ENCODE measurements at places on chromosomes 12 and 14. TPM values are rescaled to one million over a fixed set of nuclear protein-coding genes. Genes with fewer than 3 reads are reported as not detected.

Gene AMN
- total RNA-seq = 0.21 TPM

Gene IQSEC3
- total RNA-seq = 2.7 TPM

Gene RAB2B
- 28.5 TPM for total RNA-seq

Gene FOXA1
- total RNA-seq = not detected

Gene A2M
- 63.5 TPM for total RNA-seq

Gene FOXM1
- total RNA-seq = 9.9 TPM

Gene CPSF6
- total RNA-seq = 51.5 TPM

Gene AP4S1
- 8.2 TPM for total RNA-seq

Gene ASB2
- 208 TPM for total RNA-seq

Gene MMP19
- not detected for total RNA-seq

- peak; percentile 61 for DNase-seq
Observed at GRCh38 chr12:50581226-50582184, 76.7 kb downstream of the DIP2B start.

DNA sequence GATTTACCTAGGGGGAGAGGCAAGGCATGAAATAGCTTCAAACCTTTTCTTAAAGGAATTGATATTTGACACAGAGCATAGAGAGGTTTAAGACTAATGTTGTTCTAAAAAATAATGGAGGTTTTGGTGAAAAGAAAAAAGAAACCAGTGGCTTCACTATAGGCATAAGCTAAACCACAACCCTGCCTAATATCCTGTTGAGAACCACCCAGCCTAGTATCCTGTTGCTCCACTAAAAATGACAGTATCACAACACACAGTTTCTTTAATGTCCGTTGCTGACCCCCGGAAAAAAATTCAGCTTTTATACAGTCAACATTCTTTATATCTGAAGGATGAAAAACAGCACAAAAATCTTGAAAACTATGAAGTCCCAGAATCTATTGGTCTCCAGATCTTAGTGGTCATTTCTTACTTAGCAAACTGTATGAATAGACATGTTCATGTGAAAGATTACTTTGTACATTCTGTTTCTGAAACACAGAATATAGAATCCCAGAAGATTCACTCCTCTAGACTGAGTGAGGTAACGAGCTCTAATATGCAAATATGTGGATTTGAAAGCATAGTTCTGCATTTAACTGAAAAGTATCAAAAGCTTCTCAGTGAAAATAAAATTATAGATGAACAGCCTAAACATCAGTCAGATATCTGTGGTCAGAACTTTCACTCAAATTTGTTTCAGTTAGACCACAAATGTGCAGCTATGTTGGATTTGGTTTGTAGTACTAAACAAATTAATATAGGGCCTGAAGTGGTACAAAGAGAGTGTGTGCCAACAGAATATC is 40.5 kb downstream of the GALC start:
- no peak for DNase-seq

- DNase-seq = no peak
Observed at GRCh38 chr14:97367278-97367677, 570.1 kb downstream of the VRK1 start.

GRCh38 chr12:6377667-6377994 is 2.3 kb upstream of the SCNN1A start:
- DNase-seq = no peak

DNA sequence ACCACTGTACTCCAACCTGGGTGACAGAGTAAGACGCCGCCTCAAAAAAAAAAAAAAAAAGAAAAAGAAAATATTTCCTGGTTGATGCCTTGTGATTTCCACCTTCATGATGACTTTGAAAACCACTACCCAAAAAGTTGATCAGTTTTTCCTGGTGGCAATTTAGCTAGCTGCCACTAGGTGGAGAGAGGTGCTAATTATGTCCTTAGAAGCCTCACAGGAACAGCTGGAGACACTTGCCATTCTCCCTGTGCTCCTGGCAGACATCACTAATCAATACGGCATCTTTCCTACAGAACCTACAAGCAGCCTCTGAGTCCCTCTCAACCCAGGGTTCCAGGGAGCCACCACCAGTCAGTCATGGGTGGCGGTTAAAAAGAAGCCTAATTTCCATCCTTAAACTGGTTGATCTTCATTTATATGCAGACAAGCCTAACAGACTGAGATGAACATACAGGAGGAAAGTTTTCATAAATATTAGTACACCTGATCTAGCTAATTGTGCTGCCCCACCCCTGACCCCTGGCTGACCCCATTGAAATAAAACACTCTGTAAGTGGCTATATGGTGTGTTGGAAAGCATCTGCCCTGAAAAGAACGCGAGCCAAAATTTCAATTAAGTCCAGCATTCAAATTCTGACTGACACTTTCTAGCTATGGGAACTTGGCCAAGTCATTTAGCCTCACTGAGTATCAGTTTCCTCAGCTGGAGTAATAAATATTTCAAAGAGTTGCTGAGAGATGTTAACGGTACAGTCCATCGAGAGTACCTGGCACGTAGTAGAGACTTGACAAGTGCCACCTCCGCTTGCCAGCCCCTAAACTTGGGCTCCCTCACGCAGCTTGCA is 6.2 kb upstream of the OAS1 start:
- peak; percentile 19 for DNase-seq

- DNase-seq = peak; percentile 89
Observed at GRCh38 chr14:68589447-68590200, 203.2 kb downstream of the ZFP36L1 start.

GRCh38 chr12:86104087-86104486 is 152.1 kb downstream of the MGAT4C start:
- DNase-seq = no peak

DNA sequence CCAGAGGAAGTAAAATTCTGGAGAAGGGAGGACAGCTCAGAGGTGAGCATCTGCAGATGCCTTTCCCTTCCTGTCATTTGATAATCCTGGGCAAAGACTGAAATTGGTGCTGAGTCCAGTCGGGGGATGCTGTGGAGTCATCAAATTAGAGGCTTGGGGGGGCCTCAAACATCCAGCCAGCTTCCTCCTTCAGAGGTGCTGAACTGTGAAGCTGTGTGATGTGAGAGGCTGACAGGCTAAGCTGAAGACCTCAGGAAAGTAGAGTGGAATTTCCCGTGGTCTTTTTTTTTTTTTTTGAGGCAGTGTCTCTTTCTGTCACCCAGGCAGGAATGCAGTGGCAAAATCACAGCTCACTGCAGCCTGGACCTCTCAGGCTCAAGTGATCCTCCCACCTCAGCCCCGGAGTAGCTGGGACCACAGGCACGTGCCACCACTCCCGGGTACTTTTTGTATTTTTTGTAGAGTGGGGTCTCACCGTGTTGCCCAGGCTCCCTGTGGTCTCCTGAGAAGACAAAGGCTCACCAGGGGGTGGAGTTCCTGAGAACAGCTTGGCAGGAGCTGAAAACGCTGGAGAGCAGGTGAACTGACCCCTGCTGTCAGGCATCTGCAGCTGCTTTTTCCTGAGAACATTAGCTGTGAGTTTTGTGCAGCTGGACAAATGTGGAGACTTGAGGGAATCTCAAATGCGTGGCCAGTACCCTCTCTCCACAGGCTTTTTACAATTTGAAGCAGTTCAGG is 6.1 kb upstream of the TCL1B start:
- DNase-seq = peak; percentile 30

DNA sequence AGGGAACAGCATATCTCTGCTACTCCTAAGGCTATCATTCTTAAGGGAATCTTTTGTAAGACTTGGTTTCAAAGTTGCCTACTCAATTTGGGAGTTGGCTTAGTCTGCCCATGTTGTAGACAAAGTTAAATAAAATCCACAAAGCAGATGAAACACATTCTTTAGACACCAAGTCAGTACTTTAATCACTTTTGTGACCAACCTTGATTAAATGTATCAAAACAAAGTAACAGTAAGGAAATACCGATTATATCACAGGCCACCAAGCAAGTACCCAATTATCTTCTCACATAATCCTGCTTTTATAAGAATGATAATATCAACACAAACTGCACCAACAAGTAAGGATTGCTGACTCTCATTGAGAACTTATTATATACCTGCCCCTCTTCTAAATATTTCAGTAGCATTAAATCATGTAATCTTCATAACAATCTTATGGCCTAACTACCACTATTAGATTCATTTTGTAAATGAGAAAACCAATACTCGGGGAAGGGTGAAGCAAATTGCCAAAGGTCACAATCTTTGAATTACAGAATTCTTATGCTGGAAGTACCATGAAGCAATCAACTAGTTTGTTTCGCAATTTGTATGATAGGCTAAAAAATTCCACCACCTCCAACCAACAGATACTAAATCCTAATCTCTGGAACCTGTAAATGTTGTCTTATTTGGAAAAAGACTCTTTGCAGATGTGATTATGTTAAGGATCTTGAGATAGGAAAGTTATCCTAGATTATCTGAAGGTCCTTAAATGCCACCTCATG is 12.6 kb upstream of the DIO2 start:
- no peak for DNase-seq

DNA sequence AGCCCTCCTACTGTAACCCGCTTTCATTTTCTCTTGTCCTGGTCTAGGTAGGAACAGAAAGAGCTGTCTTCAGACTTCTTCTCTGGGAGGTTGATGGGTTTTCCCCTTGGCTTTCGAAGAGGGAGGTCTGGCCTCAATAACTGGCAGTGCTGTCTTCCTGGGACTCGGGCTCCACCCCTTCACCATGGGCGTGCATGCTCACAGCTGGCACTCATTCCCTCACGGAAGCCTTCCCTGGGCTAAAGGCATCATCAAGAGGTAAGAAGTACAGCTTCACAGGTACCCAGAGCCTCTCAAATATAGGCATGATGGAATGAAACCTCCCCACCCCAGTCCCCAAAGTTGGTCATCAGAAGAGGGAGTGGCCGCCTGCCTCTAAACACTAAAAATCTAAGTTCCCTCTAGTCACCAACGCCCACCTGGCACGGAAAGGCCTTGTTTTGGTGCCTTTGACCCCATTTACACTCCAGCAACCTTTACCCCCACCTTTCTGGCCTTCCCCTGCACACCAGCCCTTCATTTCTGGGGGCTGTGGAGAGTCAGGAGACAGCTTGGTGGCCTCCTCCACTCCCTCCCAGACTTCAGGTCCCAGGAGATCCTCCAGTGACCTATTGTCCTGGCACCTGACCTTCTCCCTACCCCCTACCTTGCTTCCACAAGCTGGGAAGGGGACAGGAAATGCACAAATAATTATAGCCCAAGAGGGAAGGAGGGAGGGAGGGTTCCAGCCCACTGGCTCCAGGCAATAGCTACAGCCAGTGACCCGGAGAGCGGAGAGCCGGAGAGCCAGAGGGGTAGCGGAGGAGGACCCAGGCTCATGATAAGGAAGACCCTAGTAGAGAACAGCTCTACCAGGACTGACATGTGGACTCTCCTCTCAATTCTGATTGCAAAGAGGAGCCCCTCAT is 2.8 kb downstream of the RAPGEF3 start:
- DNase-seq = no peak

DNA sequence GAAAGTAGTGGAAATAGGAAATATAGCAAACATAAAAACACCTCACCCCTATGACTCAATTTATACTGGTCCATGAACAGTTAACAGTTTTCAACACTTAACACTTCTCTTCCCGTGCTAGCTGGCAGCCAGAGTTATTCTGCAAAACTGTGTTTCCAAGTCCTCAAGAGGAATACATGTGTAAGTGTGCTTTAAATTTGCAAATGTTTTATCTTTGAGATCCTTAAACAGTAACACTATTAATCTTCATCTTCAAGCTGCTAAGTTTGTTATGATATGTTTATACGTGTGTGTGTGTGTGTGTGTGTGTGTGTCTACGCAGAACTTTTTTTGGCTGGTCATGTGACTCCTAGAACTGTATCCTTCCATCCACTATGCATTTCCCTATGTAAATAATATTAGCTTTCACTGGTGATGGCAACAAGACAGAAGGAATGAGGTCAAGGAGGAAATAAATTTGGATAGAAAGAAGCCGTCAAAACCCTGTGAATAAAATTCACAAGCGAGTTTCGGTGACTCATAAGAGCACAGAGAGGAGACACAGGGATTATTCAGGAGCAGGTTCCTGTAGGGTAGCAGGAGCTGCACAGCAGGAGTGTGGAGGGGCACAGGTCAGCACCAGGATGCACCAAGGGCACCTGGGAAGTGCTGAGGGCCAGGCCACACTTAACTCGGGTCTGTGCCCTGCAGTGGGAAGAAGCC is 105.9 kb upstream of the ETV6 start:
- DNase-seq = no peak

DNA sequence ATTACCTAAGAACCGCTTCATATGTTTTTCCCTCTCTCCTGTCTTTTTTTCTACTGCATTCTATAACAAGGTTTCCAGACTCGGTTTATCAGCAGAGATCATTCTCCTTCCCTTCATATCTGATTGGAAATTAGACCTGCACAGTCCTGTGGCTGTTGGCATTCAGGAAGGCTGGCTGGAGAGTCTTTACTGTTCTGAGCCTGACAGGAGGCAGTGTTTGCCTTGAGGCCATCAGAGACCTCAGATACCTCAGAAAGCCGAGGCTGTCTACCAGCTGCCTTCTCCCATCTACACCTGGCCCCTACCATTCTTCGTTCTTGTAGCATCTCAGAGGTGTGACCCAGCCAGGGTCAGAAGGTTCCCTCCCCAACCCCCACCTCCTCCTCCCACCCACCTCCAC is 182.0 kb downstream of the CAND1 start:
- no peak for DNase-seq

- DNase-seq = peak; percentile 14
Observed at GRCh38 chr12:25155022-25155576, 39.9 kb downstream of the DNAI7 start.

GRCh38 chr12:19398376-19399363 is 40.6 kb upstream of the AEBP2 start:
- no peak for DNase-seq

GRCh38 chr12:123992118-123992825 is 19.3 kb downstream of the ZNF664 start:
- DNase-seq = no peak

GRCh38 chr14:80977221-80977620 is 21.8 kb downstream of the TSHR start:
- DNase-seq = no peak

GRCh38 chr12:26941215-26941594 is 2.9 kb downstream of the FGFR1OP2 start:
- no peak for DNase-seq

DNA sequence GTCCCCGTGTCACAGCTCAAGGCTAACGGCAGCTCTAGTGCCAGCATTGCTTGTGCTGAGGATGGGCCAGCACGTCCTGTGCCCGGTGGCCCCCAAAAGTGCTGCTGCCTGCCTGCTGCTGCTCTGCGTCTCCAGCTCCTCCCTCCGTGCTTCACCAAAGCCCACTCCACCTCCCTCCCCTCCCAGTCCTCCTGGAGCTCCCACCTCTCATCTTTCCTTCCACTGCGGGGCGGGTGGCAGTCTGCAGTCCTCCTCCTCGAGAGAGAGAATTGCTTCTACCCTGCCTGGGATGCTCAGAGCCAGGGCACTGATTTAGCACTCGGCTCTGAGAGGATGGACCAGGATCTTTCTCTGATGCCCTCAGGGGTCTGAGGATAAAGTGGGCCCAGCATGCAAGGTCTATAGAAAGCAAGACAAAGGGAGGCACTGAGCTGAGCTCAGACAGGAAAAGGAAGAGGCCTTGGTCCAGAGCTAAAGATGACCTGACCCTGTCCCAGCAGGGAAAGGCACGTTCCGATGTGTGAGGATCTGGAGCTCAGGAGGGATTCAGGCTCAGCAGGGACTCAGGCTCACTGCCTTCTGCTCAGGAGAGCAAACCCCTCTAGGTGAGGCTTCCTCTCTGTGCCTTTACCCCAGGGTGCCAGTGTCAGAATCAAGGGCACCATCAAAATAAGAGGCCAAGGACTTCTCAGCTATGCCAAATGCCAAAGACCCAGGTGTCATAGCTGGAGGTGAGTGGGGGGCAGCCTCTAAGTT is 113.1 kb upstream of the FKBP4 start:
- no peak for DNase-seq

GRCh38 chr12:121230538-121230907 is 20.6 kb downstream of the P2RX4 start:
- no peak for DNase-seq

GRCh38 chr14:25122211-25122610 is 72.3 kb upstream of the STXBP6 start:
- no peak for DNase-seq

GRCh38 chr14:97491697-97492096 is 694.5 kb downstream of the VRK1 start:
- no peak for DNase-seq

All from cardiac muscle cell (in vitro differentiated cells and primary cell).